Cortex of kidney (tissue), 1 donor: ENCODE measurements at places on chromosomes 4 and X.

DNA sequence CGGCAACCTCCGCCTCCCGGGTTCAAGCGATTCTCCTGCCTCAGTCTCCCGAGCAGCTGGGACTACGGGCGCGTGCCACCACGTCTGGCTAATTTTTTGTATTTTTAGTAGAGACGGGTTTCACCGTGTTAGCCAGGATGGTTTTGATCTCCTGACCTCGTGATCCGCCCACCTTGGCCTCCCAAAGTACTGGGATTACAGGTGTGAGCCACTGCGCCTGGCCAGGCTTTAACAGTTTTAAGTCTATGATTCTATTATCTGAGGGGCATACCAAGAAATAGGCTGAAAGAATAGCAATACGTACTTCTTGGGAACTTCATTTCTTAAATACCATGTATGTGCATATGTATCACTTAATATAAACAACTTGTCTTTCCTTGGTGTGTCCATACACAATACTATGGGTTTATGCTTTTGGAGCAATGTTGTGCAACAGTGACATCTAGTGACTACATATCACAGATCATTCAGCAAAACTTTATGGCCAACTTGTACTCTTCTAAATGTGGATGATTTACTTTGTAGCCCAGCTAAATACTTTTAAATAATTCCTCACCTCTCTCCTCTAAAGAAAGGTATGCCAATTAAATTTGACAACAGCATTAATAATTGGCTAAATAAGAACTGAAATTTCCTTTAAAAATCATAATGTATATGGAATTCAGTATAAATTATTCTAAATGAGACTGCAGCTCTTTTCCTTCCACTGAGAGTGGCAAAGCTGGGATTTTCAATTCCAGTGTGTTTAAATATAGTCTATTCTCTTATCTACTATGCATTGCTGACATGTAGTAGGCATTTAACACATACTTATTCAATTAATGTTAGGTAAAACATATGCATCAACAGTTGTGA lies 10.4 kb downstream of the SLC9B1 start:
- DNase-seq = no peak

DNA sequence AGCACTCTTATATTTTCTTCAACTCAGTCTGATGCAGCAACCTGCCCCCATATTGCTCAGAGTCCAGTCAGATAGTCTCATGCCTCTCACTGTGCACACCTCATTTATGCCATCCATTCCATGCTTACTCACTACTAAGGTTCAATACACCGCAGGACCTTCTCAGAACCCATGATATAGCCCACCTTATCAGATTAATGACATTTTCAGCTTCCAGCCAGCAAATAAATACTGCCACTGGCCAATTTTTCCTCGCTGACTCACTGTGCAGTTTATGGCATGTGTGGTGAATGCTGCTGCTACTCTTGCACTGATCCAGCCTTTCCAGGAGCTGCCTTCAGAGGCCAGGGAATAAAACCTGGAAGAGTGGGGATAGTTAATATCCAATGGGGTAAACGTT lies 380.6 kb upstream of the SPOCK3 start:
- DNase-seq = no peak

GRCh38 chrX:112664924-112665323 lies 14.8 kb downstream of the LHFPL1 start:
- no peak for DNase-seq

DNA sequence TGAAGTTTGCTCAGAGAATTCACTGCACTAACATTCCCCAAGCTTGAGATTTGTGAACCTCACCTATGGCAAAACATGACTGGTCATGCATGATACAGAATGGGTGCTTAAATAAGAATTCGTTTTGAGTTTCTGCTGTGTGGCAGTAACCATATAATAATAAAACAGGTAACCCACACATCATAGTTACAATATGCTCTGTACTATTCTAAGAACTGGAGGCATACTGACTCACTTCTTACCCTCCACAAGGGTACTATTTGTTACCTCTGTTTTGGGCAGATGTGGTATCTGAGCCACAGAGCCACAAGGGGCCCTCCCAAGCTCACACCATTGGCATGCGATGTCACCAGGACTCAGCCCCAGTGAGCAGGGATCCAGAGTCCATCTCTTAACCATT lies 17.6 kb downstream of the SLC2A9 start:
- DNase-seq = no peak

- no peak for DNase-seq
These were observed 1973.6 kb upstream of the AGA start for GRCh38 chr4:179415847-179416223.

DNA sequence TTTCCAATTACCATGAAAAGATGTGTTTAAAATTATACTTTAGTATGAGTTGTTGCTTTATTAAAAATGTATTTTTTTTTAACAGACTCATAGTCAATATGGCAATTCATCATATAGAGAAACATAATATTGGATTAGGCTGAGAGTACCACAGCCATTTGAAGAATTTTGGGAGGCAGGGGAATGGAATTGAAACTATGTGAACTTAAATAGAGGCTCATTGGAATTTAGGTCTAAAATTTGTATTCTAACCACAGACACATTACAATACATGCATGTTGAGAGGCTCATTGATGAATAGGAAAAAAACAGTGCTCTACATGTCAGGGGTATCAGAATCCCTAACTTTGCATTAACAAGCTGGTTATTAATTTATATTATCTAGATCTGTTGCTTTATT lies 269.6 kb downstream of the DKK2 start:
- DNase-seq = no peak

- no peak for DNase-seq
These were observed 41.7 kb downstream of the TMEM164 start for GRCh38 chrX:110044346-110045249.
